Stimulated activated CD4-positive, alpha-beta T cell treated with anti-CD3 and anti-CD28 coated beads, Interleukin-1b, Interleukin-23, amount 100 ng/mL, for 1 hour (primary cell): ENCODE measurements at places on chromosomes 6 and 20.
A peak's percentile ranks its signal among the peaks of the same experiment; 100 is the strongest.

- no peak for DNase-seq
Observed at GRCh38 chr6:111673532-111673931, 67.9 kb upstream of the TRAF3IP2 start.

DNA sequence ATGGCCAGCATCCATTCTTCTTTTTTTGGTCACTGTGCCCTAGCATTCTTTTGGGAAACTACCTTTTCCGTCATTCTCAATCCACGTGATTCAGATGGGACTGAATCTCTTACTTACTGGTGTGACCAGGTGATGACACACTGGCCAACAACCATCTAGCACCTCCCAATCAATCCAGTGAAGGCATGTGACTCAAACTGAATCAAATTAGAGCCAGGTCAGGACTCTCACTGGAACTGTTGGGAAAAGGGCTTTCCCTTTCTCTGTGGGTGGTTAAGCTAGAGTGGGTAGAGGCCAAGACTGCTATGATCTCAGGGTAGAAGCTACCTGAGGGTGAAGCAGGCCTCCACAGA is 36.2 kb upstream of the ZMYND8 start:
- no peak for DNase-seq

GRCh38 chr6:113015249-113015648 is 668.1 kb downstream of the RFPL4B start:
- no peak for DNase-seq

DNA sequence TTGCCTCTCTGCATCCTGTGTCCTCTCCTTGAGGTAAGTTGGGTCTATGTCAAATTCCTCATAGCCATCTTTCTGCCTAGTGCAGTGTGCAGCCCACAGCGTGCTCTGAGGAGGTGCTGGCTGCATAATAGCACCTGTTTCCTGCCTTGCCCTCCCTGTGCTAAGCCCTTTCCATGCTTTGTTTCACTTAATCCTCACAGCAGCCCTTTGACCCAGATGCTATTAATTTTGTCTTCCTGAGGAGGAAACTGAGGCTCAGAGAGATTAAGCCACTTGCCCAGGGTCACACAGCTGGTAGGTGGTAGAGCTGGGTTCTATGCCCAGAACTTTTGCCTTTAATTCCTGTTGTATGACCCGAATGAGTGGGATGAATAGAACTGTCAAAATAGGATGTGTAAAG is 13.5 kb downstream of the FAM83D start:
- DNase-seq: no peak

GRCh38 chr20:32333988-32334885 is 23.9 kb upstream of the ASXL1 start:
- peak; percentile 4 for DNase-seq
